ENCODE measurements at places on chromosomes 1 and 21.

DNA sequence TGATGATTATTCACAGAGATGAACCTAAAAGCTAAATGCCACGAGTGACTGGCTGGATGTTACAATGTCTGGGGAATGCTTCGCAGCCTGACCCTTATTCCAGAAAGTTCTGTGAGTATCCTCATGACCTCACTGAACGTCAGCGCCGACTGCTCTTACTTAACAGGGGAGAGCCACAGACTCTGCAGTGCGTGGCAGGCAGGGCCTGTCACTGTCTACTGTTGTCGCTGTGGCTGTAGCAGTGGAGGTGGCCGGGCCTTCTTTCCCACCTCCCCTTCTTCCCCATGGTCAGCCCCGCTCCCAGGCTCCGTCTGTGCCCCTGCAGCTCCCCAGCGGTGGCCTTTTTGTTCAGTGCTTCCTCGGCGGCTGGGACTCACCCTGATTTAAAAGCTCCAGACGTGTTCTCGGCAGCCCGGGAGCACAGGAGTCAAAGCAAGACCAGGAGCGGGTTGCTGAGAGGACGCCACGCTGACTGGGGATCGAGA is 52.2 kb upstream of the TARBP1 start:
- DNase-seq: no peak

- no peak for DNase-seq
These were observed 34.4 kb upstream of the LRP8 start for GRCh38 chr1:53362270-53362669.

- DNase-seq: no peak
These were observed 176.8 kb downstream of the DISC1 start for GRCh38 chr1:231803353-231803752.

DNA sequence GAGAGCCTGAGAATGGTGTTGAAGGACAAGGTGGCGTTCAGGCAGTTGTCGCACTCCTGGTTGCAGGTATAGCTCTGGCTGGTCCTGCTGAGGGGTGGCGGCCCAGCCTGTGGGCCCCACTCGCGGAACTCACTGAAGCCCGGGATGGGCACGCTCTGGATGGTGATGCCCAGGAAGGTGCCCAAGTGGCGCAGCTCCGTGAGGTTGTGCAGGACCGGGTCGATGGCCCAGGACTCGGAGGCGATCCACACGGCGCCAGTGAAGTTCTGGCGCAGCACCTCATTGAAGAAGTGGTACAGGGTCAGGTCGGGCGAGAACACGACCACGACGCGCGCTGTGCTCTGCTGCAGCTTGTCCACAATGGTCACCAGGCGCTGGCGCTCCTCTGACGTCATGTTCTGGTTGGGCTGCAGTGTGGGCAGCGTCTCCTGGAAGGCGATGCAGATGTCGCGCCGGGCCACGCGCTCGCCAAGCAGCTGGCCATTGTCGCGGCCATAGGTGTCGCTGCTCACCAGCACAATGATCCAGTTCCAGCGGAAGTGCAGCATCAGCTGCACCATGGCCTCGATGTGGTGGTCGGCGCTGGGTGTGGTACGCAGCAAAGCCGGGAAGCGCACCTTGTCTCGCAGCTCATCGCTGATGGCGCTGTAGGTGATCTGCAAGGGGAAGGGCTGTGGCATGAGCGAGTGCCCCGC is 5.0 kb downstream of the TAS1R2 start:
- DNase-seq: no peak

DNA sequence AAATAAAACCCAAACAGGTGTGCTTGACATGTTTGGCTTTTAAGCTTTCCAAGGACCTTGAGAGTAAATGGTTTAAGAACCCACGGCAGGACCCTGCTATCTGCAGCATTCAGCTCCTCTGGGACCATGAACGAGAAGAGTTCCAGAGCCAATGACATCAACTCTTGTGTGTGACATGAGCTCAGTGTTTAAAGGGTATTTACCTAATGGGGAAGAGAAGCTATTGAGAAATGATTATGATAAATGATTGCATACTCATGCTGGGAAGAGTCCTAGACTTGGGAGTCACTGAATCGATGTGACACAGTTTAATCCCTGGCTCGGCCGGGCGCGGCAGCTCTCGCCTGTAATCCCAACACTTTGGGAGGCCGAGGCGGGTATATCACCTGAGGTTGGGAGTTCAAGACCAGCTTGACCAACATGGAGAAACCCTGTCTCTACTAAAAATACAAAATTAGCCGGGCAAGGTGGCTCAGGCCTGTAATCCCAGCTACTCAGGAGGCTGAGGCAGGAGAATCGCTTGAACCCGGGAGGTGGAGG is 55.4 kb downstream of the KANK4 start:
- DNase-seq: no peak
